ENCODE measurements at places on chromosomes 7 and 10. TPM values are rescaled to one million over a fixed set of nuclear protein-coding genes. Genes with fewer than 3 reads are reported as not detected.
A peak's percentile ranks its signal among the peaks of the same experiment; 100 is the strongest.

Gene VPS37D
- total RNA-seq: 4.2 TPM

- H3K4me3 ChIP-seq: no peak overlapping the region
- H3K4me1 ChIP-seq: no peaks in the 10 kb centered on the region
- no peaks in the 10 kb centered on the region for H3K36me3 ChIP-seq
- no peak overlapping the region for H3K27ac ChIP-seq
Measured at GRCh38 chr10:31686599-31686998, 242.0 kb downstream of the ARHGAP12 start.

- no peaks in the 10 kb centered on the region for H3K36me3 ChIP-seq
- H3K27ac ChIP-seq: no peak overlapping the region
- no peaks in the 10 kb centered on the region for H3K4me1 ChIP-seq
- no peak for DNase-seq
- H3K27me3 ChIP-seq: no peaks in the 10 kb centered on the region
- H3K4me3 ChIP-seq: no peak overlapping the region
Measured at GRCh38 chr7:2886391-2886790, 42.3 kb upstream of the GNA12 start.

- H3K27me3 ChIP-seq: no peaks in the 10 kb centered on the region
- no peaks in the 10 kb centered on the region for H3K36me3 ChIP-seq
- H3K27ac ChIP-seq: no peak overlapping the region
Measured at GRCh38 chr10:85545874-85546273, 820.7 kb downstream of the GRID1 start.

Gene DPYSL4
- total RNA-seq: 0.60 TPM

Gene PILRA
- total RNA-seq: 27.3 TPM

GRCh38 chr10:60222047-60222446, 167.6 kb downstream of the ANK3 start:
- peaks cover 3% of the 10 kb centered on the region for H3K4me1 ChIP-seq
- no peaks in the 10 kb centered on the region for H3K36me3 ChIP-seq
- H3K27me3 ChIP-seq: no peaks in the 10 kb centered on the region
- DNase-seq: no peak

GRCh38 chr10:61987951-61988379, 86.5 kb downstream of the ARID5B start:
- H3K36me3 ChIP-seq: no peaks in the 10 kb centered on the region
- H3K27ac ChIP-seq: peak overlapping the region; percentile 47
- no peak overlapping the region for H3K4me3 ChIP-seq
- peaks cover 16% of the 10 kb centered on the region for H3K4me1 ChIP-seq

- H3K27me3 ChIP-seq: no peaks in the 10 kb centered on the region
- no peaks in the 10 kb centered on the region for H3K4me1 ChIP-seq
- H3K36me3 ChIP-seq: no peaks in the 10 kb centered on the region
- no peak for DNase-seq
- H3K27ac ChIP-seq: no peak overlapping the region
- no peak overlapping the region for H3K4me3 ChIP-seq
Measured at GRCh38 chr7:41586931-41587640, 115.8 kb downstream of the INHBA start.

DNA sequence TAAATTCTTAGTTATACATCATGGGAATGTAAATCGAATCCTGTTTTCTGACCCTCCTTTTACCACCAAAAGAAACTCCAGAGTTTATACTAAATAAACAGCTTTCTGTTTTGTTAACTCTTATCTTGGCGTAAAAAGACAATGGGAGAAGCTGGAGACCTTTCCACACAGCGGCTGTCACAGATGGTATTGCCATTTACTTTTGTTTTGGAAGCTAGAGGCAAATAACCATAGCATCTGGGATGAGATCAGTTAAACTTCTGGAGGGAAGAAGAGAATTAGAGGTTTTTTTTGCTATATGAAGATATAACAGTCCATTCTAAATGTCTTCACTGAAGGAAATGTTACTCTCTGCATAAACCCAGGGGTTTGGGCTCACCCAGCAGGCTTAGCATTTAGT, 258.9 kb downstream of the REEP3 start:
- H3K27ac ChIP-seq: no peak overlapping the region
- H3K27me3 ChIP-seq: no peaks in the 10 kb centered on the region
- no peaks in the 10 kb centered on the region for H3K4me1 ChIP-seq
- no peak overlapping the region for H3K4me3 ChIP-seq

Gene ELOVL3
- total RNA-seq: not detected

GRCh38 chr10:117441361-117441760, 66.1 kb upstream of the PDZD8 start:
- H3K27ac ChIP-seq: no peak overlapping the region
- no peaks in the 10 kb centered on the region for H3K4me1 ChIP-seq
- H3K27me3 ChIP-seq: no peaks in the 10 kb centered on the region
- no peaks in the 10 kb centered on the region for H3K36me3 ChIP-seq
- H3K4me3 ChIP-seq: no peak overlapping the region
- DNase-seq: no peak

GRCh38 chr10:13686331-13686752, 99.6 kb downstream of the PRPF18 start:
- no peaks in the 10 kb centered on the region for H3K36me3 ChIP-seq
- no peaks in the 10 kb centered on the region for H3K4me1 ChIP-seq
- H3K4me3 ChIP-seq: no peak overlapping the region
- DNase-seq: no peak
- no peaks in the 10 kb centered on the region for H3K27me3 ChIP-seq
- H3K27ac ChIP-seq: peak overlapping the region; percentile 89

Gene MAP3K8
- total RNA-seq: 46.0 TPM

DNA sequence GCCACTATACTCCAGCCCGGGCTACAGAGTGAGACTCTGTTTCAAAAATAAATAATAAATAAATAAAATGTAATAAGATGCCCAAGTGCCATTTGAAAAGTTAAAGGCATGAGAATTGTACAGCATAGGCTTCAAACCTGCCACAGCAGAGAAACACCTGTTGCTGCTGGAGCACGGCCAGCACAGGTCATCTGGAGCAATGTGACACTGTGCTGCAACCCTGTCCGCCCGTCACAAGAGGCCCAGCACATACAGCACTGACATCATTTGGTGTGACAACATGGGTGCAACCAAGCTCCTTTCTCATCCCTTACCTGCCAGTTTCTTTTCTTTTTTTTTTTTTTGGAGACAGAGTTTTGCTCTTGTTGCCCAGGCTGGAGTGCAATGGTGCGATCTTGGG, 1.3 kb downstream of the RFC2 start:
- peaks cover 38% of the 10 kb centered on the region for H3K4me1 ChIP-seq
- no peak overlapping the region for H3K27ac ChIP-seq
- no peaks in the 10 kb centered on the region for H3K27me3 ChIP-seq

GRCh38 chr10:10490581-10490980, 527.1 kb upstream of the CELF2 start:
- H3K27me3 ChIP-seq: no peaks in the 10 kb centered on the region
- H3K27ac ChIP-seq: no peak overlapping the region
- no peaks in the 10 kb centered on the region for H3K4me1 ChIP-seq
- H3K4me3 ChIP-seq: no peak overlapping the region

DNA sequence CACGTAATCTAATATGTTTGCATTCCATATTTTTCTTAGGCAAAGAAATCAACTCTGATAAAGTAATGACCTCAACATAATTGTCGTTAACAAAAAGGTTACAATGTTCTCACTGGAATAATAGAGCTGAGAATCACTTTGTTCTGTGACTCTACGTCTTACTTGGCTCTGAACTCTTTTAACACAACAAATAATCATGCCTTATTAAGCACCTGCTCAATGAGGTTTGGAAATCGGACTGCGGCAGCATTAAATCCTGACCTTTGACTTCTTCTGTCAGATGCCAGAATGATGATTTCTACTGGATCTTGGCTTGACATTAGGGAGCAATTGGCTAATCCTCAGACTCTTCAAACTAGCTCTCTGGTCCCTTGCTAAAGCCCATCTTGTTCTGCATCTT, 233.6 kb downstream of the SEMA3D start:
- H3K4me1 ChIP-seq: no peaks in the 10 kb centered on the region
- no peaks in the 10 kb centered on the region for H3K36me3 ChIP-seq
- H3K4me3 ChIP-seq: no peak overlapping the region
- H3K27ac ChIP-seq: no peak overlapping the region

DNA sequence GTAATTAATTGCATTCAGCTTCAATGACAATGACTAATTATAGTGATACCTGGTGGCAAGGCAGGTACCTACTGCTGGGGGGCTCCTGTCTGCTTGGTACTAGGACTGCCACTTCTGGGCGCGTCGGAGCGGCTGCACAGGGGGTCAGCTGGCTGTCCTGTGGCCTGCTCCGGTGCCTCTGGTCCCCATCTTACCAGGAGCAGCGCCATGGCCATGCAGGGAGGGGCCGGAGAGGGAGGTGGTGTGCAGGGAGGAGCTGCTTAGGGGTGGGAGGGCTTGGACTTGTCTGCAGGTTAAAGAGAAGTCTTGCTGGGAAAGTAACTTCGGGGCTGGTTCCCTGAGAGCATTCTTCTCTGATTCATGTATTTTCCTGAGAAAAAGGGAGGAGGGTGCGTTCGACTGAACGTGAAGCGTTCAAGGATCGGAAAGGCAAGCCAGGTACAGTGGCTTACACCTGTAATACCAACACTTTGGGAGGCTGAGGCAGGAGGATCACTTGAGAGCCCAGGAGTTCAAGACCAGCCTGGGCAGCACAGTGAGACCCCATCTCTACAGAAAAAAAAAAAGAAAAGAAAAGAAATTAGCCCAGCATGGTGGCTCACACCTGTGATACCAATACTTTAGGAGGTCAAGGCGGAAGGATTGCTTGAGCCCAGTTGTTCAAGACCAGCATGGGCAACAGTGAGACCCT, 15.4 kb downstream of the CUX1 start:
- no peaks in the 10 kb centered on the region for H3K27me3 ChIP-seq
- H3K4me1 ChIP-seq: no peaks in the 10 kb centered on the region
- H3K36me3 ChIP-seq: no peaks in the 10 kb centered on the region
- H3K27ac ChIP-seq: no peak overlapping the region
- no peak for DNase-seq

Gene LLCFC1
- not detected for total RNA-seq

- DNase-seq: no peak
- no peak overlapping the region for H3K4me3 ChIP-seq
- no peaks in the 10 kb centered on the region for H3K36me3 ChIP-seq
- H3K27me3 ChIP-seq: no peaks in the 10 kb centered on the region
- no peak overlapping the region for H3K27ac ChIP-seq
Measured at GRCh38 chr10:98567391-98568133, 120.8 kb upstream of the HPS1 start.

All from tibial nerve (tissue), 4 donors.